ENCODE measurements at places on chromosomes 16 and 17.

DNA sequence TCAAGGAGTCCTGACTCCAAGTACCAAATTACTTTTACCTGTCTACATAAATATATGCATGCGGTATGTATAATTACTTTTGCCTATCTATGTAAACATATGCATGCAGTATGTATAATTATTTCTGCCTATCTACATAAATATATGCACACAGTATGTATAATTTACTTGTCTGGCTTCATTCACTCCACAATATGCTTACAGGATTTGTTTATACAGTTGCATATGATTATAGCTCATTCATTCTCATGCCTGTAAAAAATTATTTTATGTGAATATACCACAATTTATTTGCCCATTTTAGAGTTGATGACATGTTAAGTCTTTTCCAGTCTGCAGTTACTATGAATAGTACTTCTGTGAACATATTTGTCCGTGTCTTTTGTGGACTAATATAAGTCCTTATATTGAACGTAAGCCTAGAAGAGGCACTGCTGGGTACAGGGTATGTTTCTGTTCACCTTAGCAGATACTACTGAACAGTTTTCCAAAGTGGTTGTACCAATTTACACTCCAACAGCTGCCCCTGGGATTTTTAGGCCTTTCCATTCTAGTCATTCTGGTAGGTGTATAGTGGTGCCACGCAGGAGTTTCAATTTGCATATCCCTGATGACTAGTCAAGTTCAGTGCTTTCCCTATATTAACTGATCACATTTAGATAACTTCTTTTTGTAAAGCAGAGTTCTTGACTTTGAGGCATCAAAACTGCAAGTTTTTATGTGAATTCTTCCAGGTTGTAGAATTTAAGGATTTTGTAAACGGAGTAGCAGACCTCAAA is 47.0 kb downstream of the MARVELD3 start:
- no peak for DNase-seq

DNA sequence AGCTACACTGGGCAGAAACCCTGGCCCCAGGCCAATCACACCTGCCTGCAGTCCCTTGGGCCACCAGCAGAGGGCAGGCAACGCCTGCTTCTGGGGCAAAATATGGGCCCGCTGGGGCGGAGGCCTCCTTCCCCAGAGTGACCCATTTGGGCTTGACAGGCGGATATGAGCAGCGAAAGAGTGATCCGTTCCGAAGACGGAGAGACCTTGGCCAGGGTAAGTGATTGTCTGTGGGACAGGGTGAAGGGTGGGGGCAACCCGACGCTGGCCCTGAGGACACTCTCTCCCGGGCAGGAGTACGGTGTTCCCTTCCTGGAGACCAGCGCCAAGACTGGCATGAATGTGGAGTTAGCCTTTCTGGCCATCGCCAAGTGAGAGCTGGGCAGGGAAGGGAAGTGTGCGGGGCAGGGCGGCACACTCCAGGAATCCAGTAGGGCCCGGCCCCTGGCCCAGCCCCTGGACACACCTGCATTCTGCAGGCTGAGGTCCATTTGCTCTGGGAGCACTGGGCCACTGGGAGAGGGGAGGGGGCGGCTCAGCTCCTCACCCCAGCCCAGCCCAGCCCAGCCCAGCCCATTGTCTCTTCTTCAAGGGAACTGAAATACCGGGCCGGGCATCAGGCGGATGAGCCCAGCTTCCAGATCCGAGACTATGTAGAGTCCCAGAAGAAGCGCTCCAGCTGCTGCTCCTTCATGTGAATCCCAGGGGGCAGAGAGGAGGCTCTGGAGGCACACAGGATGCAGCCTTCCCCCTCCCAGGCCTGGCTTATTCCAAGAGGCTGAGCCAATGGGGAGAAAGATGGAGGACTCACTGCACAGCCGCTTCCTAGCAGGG is 3.5 kb upstream of the NHERF1 start:
- peak; percentile 56 for DNase-seq

DNA sequence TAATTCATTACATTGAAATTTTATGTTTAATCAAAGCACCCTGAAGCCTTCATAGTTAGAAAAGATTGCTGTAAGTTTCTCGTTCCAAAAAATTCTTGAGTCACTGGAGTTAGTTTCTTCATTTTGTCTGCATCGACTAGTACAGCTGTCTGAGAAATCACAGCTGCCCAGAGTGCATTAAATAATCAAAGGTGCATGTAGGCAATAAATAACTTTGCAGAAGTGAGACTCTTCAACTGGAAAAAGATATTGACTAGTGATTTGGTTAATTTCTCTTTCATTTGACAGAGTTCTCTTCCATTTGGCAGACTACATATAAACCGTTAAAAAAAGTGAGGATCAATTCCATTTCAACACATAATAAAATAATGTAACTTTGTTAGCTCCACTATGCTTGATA is 234.0 kb downstream of the CNTNAP4 start:
- no peak for DNase-seq

GRCh38 chr16:6207580-6207979 is 1110.0 kb upstream of the EEF2KMT start:
- DNase-seq = no peak

DNA sequence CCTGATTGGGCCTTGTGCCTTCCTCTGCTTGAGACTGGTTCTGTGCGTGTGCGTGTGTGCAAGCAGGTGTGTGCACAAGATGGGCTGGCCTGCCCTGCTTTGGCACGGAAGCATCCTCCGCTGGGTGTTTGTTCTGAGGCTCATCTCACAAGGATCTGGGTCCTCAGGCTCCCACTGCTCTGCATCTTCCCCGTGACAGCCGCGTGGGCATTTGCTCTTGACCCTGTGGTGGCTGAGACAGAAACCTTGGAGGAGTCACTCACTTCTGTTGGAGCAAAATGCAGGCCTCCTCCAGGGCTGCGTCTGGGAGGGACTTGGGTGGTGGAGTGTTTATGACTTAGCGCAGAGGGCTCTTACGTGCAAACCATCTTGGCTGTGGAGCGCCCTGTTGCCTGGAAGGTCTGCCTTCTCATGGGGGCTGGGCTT is 119.2 kb downstream of the RPTOR start:
- DNase-seq = no peak

DNA sequence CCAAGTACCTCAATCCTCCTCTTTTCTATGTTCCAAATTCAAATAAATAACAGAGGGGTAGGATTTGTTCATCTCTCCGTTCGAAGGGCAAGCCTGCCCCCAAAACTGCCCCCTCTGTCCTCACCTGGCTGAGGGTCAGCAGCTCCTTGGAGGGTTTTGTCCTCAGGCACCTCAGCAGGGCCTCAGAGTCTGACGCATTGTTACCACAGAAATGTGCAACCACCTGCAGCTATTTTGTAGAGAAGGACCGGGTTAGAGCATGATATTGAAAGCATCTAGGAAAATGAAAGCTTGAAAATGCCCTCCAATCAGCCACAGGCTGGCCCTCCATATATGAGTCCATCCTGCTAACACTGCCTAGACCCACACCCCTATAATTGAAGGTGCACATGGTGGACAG is 13.9 kb downstream of the CES5A start:
- DNase-seq = no peak

DNA sequence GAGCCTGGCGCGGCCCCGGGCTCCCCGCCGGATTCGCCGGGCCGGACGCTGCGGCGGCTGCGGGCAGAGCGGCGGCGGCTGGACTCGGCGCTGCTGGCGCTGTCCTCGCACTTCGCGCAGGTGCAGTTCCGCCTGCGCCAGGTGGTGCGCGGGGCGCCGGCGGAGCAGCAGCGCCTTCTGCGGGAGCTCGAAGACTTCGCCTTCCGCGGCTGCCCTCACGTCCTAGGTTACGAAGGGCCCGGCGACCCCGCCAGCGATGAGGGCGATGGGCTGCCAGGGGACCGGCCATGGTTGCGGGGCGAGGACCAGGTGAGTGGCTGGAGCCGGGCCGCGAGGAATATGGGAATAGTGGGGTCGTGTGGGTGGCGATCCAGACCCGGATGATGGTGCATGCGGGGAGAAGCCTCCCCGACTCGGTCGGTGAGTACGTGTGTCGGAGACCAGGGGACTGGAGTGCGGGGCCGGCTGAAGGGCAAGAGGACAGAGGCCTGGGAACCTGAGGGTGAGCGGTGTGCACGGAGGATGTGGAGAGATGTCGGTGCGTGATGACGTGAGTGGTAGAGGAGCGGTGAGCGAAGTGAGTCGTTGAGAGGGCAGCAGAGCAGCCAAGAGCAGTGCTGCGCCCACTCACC is 517 bp downstream of the RUNDC1 start:
- DNase-seq = peak; percentile 60

DNA sequence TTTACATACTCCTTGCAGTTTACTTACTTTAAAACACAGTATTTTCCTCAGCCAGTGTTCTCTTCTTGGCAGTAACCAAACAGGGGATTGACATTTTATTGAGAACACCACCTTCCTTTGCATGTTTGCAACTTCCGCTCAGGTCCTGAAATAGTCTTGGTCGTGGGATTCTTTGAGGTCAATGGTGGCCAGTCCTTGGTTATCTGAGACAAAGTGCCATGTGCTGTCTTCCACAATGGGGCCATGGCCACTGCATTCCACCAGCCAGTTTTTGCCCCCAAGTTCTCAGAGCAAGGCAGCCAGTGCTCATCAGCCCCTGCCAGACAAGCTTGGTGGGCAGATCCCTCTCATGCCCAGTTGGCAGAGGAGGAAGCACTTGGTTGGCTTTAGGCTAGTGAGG is 22.9 kb downstream of the CMTM4 start:
- DNase-seq = no peak

- DNase-seq = no peak
Measured at GRCh38 chr16:87212026-87212425, 105.2 kb downstream of the C16orf95 start.

DNA sequence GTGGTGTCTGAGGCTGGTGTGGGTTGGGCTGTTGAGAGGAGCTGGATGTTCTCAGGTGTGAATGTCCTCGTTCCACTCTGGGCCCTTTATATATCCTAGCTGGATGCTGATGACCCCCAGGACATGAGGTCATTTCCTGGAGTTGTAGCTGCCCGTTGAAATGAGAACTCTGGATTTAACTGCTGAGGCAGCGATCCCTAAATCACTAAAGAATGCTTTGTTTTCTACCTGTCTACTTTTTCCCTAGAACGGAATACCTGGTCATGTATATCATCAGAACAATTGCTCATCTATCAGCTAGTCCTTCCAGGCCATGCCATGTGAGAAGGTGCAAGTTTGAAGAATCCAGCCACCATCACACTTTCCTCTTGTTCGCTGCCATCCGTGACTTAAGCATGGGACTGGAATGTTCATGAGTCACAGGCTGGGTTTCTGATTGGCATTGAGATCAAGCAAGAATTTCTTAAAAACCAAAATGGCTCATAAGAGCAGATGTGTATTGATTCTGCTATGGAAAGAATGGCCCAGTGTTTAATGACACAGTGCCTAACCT is at the start of gene KRTAP2-3:
KRTAP2-3 (minus strand) TSS at position 63 of the 553 bp plus-strand sequence. CDS start 64 bp downstream, outside the sequence.
- DNase-seq = no peak

DNA sequence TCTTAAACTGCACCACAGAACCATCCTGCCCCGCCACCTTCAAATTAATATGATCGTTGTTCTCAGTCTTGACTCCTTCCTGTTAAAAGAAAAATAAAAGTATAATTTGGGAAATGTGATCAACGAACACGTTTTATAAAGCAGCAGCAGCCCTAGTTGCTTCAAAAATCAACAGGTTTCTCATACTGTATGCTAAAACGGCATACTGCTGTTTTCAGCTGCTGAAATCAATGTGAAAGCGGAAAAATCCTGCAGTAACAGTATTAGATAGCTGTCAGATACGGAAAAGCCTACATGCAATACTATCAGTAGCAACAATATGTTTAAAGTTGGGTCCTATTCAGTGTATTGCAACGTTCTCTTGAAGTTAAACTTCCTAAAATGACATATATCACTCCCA is 1.6 kb downstream of the SUMO2 start:
- DNase-seq = no peak

DNA sequence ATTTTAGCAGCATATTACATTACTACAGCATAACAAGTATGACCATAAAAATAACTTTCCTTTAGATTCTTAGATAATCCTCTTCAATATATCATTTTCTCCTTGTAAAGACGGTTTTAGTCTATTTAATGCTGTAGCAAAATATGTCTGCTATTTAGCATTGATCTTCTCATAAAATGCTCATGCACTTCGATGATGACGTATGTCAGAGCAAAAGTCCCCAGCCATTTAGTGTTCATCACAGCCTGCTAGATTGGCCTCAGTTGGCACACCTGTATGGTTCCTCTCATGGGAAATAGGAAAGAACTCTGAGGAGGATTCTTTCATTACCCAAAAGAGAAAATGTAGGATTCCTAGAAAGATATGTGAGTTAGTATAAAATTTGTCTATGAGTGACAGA is 232.2 kb downstream of the MAP2K6 start:
- no peak for DNase-seq

GRCh38 chr17:40219594-40220338 is 662 bp downstream of the WIPF2 start:
- DNase-seq = peak; percentile 68

DNA sequence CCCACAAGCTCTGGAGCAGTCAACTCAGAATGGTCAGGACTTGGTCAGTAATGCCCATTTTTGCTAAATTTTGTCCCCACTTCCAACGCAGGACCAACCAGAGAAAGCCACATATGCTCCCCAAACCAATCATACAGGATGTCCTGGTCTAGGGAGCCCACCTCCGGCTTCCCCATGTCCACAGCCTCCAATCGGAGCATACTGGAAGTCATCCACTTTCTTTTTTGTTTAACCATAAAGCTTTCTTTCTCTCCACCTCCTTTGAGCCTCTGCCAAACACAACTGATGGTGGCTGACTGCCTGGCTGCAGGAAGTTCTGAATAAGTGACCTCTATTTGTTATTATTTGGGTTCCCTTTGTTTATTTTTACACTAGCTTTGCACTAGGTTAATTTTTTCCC is 549.1 kb downstream of the WWOX start:
- DNase-seq = no peak

GRCh38 chr17:76138896-76139752 is 1.9 kb downstream of the FOXJ1 start:
- DNase-seq = no peak

DNA sequence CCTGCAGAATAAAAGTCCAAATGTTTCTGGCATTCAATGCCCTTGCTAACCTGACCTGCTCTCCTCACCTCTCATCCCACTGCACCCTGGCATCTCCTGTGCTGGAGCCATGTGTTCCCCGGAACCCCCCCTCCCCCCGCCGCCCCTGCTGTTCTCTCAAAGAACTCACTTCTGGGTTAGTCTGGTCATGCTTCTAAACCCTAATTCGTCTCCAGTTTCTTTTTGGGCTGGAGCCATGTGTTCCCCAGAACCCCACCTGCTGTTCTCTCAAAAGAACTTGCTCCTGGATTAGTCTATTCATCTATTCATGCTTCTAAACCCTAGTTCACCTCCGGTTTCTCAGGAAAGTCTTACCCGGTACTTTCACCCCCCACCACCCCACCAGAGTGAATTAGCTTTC is 808 bp upstream of the ALOX15 start:
- no peak for DNase-seq
